ENCODE measurements at places on chromosomes 4 and X.

DNA sequence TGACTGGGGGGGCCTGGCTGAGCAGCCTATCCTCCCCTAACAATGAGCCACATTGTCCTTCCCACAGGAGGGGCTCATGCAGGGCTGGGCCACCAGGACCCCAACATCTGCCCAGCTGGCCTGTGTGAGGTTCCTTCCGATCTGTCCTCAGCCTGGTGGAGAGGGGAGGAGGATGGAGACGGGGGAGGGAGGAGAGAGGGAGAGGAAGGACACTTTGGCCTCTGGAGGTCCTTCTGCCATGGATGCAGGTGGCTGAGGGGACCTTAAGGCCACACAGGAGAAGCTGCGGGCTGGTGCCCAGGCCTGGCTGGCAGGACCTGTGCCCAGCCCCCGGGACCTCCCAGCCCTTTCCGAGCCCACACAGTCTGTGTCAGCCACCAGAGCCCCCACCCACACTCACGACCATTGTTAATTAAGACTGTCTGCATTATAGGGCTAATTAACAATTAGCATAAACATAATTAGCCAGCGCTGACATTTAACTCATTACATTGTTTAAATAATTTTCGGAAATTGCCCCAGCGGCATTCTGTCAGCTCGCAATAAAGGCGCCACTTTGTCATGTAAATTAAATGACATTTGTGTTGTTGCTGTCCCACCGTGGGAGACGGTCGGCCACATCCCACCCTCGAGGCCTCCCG is 53.0 kb upstream of the NKX1-1 start:
- DNase-seq: no peak

- DNase-seq: no peak
These were observed 7.0 kb downstream of the AMMECR1 start for GRCh38 chrX:110310896-110311295.

GRCh38 chr4:2712261-2712842 is 43.8 kb downstream of the TNIP2 start:
- DNase-seq: no peak

GRCh38 chrX:71579990-71580380 is 1.7 kb downstream of the GCNA start:
- DNase-seq: no peak

DNA sequence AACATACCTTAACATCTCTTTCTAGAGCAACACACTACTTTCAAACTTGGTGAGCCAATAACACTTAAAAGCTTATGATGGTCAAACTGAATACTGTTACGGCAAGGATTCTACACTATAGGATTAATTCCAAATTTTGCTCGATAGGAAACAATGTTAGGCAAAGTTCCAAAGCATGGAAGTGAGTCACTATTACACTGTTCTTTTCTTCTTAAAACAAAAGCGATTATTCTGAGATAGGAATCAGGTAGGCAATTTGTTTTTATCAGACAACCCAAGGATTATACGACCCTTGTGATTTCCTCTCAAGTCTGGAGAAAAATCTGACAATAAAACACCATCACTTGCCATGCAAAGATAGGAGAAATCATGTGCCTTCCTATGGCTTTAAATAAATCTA is 81.5 kb downstream of the HUWE1 start:
- DNase-seq: peak; percentile 5

DNA sequence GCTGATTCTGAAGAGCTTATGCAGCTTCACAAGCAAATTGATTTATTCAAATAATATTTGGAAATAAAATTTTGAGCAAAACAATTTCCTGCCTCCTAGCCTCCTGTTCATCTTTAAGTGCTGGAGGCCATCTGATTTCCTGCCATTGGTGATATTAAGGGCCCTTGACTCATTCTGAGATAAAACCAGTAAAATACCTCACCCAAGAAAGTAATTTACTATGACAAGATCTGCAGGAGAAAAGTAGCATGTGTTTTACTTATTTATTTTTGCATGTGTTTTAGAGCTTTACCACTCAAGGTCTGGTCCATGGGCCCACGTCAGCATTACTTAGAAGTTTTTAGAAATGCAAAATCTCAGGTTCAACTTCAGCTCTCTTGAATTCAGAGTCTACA is 67.7 kb downstream of the DCLK2 start:
- DNase-seq: peak; percentile 57

- peak; percentile 80 for DNase-seq
These were observed 404.0 kb upstream of the F9 start for GRCh38 chrX:139126493-139126892.

DNA sequence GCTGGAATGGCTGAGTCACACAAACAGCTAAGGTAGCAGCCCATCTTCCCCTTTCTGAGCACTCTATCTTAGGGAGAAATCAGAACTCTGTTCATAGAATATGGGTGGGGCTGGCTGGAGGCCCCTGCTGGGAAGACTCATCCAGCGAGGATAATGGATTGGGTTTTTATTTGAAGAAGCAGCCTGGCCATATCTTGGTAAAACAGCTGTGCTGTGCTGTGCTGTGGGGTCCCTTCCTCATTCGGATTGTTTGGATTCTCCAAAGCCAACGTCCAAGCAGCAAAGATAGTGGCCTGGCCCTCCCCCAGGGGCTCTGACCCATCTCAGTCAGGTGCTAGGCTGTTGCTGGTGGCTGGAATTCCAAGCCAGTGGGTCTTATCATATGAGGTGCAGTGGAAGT is 63.8 kb downstream of the ZNF718 start:
- DNase-seq: no peak

DNA sequence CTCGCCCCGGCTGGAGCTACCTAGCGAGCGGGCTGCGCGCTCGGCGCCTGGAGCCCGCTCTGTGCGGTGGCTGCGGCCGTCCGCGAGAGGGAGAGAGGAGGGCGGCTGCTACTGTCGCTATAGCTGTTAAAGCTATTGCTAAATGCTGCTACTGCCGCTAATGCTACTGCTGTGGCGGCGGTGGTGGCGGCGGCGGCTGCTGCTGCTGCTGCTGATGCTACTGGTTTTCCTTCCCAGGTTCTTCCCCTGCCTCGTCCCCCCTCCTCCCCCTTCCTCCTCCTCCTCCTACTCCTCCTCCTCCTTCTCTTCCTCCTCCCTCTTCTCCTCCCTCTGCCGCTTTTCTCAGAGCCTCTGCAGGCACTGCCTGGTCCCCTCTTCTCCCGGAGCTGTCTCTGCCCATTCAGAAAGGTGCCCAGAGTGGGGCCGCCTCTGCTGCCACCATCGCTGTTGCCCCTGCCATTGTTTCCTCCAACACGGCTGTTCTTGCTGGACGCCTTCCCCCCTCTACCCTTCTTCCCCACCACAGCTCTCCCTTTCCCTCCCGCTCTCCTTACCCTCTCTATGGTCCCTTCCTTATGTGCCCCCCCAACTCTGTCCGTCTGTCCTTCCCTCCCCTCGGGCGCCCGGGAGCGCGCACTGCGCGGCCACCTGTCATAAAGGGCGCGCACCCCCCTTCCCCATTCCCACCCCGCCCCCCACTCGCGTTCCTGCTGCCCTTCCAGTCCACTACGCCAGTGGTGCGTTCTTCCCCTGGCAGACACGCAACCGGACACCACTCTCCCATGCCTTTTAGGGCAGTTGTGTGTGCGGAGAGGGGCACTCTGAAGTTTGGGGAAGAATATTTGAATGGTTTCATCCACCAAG is at the start of gene NEXMIF:
Gene NEXMIF, minus strand, starts transcription at position 228 of the 864 bp plus-strand sequence.
- peak; percentile 19 for DNase-seq

DNA sequence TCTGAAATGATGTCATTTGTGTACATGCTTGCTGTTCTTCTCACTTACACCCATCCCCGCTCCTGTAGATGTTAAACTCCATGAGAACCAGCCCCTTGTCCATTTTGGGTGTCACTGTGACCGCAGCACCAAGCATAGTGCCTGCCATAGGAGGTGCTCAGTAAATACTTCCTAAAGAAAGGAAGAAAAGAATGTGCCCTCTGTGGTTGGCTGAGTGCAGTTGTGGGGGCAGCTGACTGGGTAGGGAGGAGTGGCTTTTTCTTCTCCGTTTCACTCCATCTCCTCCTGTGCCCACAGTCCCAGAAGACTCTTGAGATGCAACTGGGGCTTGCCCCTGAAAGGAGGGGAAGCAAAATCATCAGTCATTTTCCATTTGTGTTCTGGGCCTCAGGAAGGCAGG is 25.5 kb downstream of the PHEX start:
- no peak for DNase-seq

DNA sequence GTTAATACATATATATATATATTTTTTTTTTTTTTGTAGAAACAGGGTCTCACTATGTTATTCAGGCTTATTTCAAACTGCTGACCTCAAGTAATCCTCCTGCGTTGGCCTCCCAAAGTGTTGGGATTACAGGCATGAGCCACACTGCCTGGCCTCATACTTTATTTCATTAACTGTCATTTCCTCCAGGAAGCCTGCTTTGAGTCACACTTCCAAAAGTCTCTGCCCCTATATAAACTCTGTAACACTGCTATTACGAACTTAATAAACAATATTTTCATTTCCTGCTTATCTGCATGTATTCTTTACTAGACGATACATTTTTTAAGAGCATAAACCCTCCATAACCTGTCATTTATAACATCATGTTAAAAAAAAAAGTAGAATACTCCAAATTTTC is 167.2 kb downstream of the WDFY3 start:
- peak; percentile 2 for DNase-seq

GRCh38 chrX:148466292-148466691 is 34.1 kb upstream of the AFF2 start:
- DNase-seq: no peak

DNA sequence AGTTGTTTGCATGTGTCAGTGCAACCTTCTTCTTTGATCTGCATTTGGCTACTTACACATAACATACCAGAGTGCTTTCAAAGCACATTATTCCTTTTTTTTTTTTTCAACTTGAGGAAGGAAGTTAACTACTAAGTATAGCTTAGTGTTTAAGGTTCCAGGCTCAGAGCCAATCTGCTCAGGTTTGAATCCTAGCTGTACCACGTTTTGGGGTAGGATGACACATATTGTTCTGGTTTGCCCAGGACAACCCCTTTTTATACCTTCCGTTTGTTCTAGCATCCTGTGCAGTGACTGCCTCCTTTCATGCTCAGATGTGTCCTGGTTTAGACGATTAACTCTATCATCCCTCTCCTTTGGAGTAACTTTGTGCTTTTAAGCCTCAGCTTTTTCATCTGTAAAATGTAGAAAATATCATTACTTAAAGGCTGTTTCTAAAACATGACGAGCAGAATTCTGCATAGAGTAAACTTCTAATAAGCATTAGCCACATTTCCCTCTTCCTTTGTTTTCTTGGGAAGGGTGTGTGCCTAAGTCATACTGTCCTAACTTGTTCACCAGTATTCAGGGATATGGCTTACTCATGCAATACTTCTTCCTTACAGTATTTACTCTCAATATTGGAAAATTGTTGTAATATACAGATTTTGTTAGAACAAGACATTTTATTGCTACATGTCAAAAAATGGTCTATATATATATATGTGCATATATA is 281.3 kb downstream of the C4orf33 start:
- peak; percentile 3 for DNase-seq

GRCh38 chrX:116357329-116357728 is 79.1 kb upstream of the SLC6A14 start:
- no peak for DNase-seq

- DNase-seq: no peak
These were observed 69.0 kb upstream of the ATOH1 start for GRCh38 chr4:93759506-93759905.

DNA sequence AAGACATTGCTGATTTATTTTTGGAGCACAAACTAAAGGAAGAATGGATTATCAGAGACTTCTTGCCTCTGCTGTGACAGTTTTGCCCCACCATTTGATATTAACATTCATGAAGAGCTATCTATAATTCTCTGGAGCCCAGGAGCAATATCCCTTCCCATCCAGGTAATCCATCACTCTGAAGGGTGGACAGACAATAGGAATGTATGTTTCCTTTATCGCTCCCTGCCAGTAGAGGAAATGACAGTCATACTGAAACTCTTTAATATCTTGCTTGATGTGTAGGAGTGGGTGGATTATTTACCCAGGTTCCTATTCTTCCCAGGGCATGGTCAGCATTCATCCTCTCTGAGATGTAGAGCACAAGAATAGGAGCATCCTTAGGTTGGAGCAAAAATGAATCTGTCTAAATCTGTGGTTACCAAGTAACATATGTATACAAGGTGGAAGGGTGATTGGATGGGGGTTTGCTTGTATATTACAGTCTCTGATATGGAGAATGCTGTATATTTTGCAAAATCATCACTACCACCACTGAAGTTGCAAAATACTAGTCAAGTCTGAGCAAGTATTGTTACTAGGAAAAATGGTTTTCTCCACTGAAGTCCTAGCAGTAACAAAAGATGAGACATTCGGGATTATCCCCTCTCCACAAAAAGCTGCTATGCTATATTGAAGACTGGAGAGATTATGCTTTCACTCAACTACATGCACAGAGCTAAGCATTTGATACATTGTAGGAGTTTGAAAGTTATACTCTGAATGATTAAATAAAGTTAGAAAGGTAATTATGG is 151.6 kb downstream of the CBLL2 start:
- no peak for DNase-seq

GRCh38 chr4:646460-646859 is 21.1 kb downstream of the PDE6B start:
- DNase-seq: no peak

DNA sequence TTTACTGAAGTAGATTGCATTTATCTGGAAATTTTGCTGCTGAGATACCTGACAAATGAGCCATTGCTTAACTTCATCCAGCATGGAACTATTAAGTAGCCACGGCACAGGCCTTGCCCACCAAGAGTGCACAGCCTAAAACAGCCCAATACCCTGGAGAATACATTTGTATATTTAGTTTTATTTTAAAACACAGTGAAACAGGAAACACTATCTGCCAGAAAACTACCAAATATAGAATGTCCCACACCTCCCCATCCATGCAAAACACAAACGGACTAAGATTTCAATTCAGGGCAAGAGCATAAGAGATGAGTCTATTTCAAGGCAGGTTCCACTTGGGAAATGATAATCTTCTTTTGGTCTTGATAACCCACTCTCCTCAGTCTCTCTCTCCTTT is 57.1 kb downstream of the MAML3 start:
- DNase-seq: no peak

- DNase-seq: peak; percentile 46
These were observed 1257.3 kb upstream of the DIAPH2 start for GRCh38 chrX:95427389-95427788.

GRCh38 chr4:6992728-6993677 is 50.2 kb upstream of the TADA2B start:
- DNase-seq: peak; percentile 38

GRCh38 chrX:54178100-54178940 is 4.7 kb downstream of the FAM120C start:
- peak; percentile 79 for DNase-seq

- peak; percentile 73 for DNase-seq
These were observed 12.7 kb downstream of the TKTL1 start for GRCh38 chrX:154308108-154308946.

GRCh38 chr4:70943114-70943513 is 40.9 kb downstream of the MOB1B start:
- no peak for DNase-seq

- DNase-seq: peak; percentile 94
These were observed 13.0 kb downstream of the EXOC1 start for GRCh38 chr4:55866290-55866907.

GRCh38 chr4:188130355-188130754 is 8.9 kb upstream of the TRIML1 start:
- DNase-seq: no peak
